Activated CD4-positive, alpha-beta T cell treated with anti-CD3 and anti-CD28 coated beads for 1 hour (primary cell): ENCODE measurements at places on chromosomes 5 and 9.

GRCh38 chr5:150651924-150652671 is 9.0 kb upstream of the MYOZ3 start:
- no peak for DNase-seq

GRCh38 chr5:165996201-165996875 is 2295.1 kb upstream of the WWC1 start:
- no peak for DNase-seq

DNA sequence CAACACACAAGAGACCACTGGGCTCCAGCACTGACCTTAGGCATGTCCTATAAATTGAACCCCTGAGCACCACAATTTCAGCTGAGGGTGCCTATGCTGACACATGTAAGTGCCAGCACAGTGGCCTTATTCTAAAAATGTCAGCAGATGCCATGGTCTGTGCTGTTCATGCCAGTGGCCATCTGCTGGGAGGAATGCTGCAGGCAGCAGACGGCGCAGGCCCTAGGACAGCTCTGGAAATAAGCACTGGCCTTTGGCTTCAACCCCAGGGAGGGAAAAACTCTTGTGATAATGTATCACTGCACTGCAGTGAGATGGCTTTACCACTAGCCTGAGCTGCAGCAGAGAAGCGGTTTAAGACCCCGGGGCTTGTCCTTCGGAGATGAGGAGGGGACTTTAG is 98.5 kb downstream of the SYK start:
- DNase-seq = no peak

- no peak for DNase-seq
Observed at GRCh38 chr9:91606255-91606995, 182.8 kb upstream of the NFIL3 start.

GRCh38 chr9:127931092-127931881 is 710 bp upstream of the PIP5KL1 start:
- no peak for DNase-seq

- DNase-seq = no peak
Observed at GRCh38 chr5:81065492-81065891, 105.3 kb downstream of the RASGRF2 start.

GRCh38 chr5:99544356-99544755 is 615.5 kb upstream of the CHD1 start:
- DNase-seq = no peak

DNA sequence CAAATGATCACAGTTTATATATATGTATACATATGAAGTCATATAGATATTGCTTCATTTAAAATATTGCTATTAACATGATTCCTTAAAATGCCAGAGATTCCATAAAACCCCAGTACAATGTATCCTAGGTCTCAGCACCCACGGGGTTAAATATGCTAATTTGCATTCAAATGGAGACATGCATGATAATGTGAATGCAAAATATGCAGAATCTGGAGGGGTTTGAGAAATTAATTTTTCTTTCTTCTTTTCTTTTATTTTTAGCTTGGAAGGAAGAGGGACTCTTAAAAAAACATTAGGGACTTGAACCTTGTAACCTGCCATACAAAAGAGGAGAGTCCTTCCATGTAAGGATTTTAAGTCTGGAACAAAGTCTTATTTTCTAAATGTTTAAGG is 211.9 kb downstream of the MEF2C start:
- DNase-seq = no peak

GRCh38 chr5:10289353-10289752 is 18.3 kb downstream of the CMBL start:
- no peak for DNase-seq

GRCh38 chr5:54859316-54859715 is 126.1 kb downstream of the ESM1 start:
- no peak for DNase-seq

GRCh38 chr9:130450344-130451003 is 5.7 kb downstream of the ASS1 start:
- no peak for DNase-seq

DNA sequence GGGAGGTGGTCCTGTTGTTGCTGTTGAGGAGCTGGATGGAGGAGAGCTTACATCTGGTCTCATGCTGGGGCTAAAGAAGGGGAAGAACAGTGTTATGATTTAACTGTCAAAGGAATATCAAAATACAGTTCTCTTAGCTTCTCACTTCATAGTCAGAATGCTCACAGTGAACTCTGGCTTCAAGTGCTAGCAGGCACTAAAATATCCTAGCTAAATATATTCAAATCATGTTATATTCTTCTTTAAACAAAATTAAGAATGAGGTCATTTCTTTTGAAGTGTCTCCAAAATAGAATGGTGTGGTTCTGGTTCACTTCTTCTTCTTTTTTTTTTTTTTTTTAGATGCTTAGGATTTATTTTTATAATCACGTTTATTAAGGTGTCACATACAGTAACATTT is 89.4 kb downstream of the NR3C1 start:
- no peak for DNase-seq

GRCh38 chr9:100240512-100240911 is 112.2 kb downstream of the TEX10 start:
- no peak for DNase-seq

GRCh38 chr9:20506099-20506900 is 116.0 kb downstream of the MLLT3 start:
- no peak for DNase-seq

DNA sequence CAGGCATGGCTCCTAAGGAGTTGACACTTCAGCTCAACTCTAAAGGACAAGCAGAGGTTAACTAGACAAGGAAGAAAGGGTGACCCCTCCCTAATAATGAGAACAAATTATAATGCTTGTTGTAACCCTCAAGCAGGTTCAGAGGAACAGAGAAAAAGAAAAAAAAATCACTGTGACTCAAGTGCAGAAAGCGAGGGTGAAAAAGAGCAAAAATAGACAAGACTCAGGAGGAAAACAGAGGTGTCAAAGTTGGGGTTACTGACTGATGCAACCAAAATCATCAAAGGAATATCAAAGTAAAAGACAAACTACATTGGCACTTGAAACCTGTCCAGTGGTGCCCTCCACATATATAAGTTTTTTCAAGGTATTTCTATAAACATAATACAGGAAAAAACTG is 28.4 kb downstream of the FBXW11 start:
- DNase-seq = no peak

DNA sequence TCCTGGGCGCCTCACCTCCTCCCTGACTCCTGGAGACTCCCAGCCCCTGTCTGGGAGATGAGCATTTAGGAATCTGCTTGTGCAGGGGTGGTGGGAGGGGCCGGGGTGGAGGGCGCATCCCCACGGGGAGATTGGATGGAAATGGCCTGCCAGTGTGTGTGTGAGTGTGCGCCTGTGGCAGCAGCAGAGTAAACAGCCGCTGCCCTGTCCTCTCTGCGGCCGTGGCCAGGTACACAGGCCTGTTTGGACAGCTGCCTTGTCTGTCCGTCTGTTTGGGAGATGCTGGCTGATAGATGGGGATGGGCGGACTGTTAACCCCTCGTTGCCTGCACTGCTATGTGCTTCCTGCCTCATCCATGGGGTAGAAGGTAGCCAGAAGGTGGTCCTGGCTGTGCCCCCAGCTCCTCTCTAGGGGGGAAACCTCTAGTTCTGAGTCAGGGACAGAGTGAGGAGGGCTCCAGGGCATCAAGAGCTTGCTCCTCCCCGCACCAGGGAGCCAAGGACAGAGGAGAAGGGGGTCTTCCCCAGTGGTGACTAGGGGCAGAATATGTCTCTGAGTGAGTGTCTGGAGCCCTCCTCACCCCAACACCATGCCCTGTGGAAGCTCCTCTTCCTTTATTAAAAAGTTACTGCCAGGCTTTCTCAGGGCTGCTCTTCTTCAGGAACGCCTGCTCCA is 60.1 kb downstream of the LMX1B start:
- DNase-seq = no peak
